Stimulated activated CD4-positive, alpha-beta T cell treated with anti-CD3 and anti-CD28 coated beads, Interleukin-1b, Interleukin-23, amount 100 ng/mL, for 1 hour (primary cell): ENCODE measurements at places on chromosomes 1 and 21.
A peak's percentile ranks its signal among the peaks of the same experiment; 100 is the strongest.

DNA sequence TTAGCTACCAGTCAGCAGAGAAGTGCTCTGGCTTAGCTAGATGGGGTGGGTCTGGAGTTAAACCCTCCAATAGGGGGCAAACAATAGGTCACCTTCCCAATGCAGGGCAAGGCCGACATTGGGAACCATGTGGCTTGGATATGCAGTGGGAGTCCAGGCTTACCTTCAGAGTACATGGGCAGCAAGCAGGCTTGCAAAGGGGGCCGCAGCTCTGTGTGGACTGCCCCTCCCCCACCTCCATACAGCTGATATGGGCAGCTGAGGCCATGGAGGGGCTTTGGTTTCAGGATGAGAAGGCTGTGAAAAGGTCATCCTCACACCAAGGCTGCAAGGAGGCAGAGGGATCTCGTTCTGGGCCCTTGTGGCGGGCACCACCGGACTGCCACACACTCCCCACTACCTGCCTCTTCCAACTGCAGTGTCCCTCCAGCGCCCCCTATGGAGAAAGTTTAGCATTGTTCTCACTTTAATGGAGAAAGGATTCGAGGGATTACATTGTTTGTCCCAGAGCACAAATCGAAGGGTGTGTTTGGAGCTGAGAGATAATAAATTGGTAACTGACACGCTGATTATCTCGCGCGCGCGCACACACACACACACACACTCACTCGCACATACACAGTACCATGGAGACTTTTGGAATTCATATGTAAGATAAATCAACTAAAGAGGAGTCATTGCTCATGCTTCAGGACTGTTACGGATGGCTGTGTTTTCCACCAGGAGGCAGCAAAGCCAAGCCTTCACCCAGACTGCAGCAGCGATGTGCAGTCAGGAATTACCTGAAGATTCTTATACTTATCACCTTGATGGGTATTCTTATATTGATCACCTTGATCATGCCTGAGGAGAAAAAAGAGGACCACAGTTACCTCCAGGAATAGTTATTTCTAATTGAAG is 7.0 kb upstream of the SMCP start:
- DNase-seq = no peak

DNA sequence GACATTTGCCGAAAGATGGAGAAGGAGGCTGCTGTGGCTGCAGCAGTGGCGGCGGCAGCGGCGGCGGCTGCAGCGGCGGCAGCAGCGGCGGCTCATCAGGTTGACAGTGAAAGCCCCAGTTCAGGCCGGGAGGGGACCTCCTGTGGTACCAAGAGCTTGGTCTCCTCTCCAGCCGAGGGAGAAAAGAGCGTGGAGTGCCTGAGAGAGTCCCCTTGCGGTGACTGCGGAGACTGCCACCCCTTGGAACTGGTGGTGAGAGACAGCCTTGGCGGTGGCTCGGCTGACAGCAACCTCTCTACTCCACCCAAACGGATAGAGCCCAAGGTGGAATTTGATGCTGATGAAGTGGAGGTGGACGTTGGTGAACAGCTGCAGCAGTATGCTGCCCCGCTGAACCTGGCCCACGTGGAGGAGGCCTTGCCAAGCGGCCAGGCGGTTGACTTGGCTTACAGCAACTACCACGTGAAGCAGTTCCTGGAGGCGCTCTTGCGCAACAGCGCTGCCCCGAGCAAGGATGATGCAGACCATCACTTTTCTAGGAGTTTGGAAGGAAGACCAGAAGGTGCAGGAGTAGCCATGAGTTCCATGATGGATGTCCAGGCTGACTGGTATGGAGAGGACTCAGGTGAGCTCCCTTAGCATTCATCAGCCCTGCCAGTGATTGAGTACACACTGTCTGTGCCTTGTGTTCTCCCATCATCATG is 6.3 kb downstream of the ZBTB8B start:
- no peak for DNase-seq

- no peak for DNase-seq
Observed at GRCh38 chr1:197787056-197787455, 11.8 kb upstream of the DENND1B start.

GRCh38 chr1:4668743-4669700 is 14.6 kb downstream of the AJAP1 start:
- DNase-seq = no peak

DNA sequence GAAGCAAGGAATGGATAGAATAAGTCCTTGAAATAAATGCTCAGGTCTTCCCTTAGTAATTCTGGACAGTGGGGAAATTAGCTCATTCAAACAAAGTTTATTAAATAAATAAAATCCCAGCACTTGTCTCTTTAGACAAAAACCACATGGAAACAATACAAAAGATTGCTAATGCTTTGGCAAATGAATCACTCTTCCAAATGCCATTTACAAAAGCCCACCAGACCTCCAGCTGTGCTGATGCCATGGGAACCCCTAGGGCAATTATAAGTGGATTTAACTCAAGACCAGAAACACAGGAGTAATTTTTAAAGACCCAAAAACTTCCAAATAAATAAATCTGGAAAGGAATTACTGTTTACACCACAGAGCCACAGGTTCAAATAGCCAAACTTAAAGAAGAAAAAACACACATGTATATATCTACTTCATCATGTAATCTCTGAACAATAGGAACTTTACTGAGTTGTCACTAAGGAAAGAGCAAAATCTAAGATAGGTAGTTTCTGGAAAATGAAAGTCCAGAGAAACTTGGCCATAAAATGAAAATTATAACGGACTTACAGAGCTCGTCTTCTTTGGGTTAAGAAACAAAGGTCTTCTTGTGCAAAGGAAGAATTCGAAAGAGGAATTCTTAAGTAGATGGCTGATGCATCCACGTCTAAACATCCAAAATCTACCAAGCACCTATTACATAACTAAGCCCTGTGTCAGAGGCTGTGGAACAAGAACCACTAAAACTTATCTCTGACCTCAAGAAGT is 399.4 kb downstream of the SMYD3 start:
- no peak for DNase-seq

DNA sequence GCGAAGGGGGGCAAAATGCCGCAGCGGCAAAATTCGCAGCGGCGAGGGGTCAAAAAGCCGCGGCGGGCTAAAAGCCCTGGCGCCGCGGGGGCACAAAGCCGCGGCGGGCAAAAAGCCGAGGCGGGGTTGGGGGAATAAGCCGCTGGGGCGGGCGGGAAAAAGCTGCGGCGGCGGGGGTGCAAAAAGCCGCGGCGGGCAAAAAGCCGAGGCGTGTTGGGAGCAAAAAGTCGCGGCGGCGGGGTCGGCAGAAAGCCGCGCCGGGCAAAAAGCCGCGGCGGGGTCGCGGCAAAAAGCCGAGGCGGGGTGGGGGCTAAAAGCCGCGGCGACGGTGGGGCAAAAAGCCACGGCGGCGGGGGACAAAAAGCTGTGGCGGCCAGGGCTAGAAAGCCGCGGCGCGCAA is 3902.5 kb downstream of the SRGAP2C start:
- DNase-seq = no peak

DNA sequence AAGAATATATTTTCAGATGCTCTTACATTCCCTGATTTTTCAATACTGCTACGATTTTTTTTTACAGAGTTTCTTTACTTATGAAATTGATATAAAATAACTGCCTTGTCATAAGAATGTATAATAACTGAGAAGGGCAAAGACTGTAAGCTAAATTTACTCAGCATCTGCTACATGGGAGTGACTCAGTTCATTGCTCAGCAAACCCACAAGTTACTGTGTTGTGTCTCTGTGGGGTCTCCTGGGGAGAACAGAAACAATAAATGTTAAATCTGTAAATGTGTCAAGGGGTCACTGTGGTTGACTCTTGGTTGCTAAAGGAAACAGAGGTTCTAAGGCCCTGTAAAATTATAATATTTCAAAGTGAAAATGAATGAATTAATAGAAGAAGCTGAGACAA is 210.3 kb upstream of the CACYBP start:
- no peak for DNase-seq

GRCh38 chr1:207851696-207852095 is 59.2 kb downstream of the CD34 start:
- no peak for DNase-seq

DNA sequence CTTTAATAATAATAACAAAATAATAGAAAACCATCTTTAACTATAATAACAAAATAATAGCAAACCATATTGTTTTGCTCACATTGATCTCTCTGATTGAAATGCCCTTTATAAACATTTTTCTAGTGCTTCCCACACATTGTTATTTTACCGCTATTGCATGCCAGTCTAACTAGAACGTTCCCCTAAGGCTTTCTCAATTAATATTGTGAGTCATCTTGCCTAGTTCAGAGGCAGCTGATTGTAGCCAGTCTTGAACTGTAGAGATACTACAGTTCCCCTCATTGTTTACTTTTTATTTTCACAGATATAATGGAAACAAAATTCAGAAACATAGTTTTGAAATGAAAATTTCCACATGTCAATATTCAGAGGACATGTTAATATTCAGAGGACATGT is 192.3 kb upstream of the ADGRL4 start:
- no peak for DNase-seq

DNA sequence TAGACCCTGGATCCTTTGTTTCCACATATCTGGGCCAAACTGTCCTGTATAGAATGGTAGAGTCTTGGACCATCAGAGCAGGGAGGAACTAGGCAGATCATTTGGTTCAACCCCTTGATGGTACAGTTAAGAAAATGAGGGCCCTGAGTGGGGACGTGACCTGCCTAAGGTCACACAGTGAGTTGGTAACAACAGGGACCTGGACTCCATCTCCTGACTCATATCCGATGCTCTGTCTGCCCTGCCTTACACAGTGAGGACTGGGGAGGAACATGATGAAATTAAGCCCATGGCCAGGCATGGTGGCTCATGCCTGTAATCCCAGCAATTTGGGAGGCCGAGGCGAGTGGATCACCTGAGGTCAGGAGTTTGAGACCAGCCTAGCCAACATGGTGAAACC is 440.2 kb downstream of the PTPRU start:
- DNase-seq = no peak

- DNase-seq = no peak
Observed at GRCh38 chr21:42782723-42783242, 96.6 kb downstream of the WDR4 start.

- DNase-seq = no peak
Observed at GRCh38 chr1:54883349-54884102, 3.5 kb downstream of the DHCR24 start.

DNA sequence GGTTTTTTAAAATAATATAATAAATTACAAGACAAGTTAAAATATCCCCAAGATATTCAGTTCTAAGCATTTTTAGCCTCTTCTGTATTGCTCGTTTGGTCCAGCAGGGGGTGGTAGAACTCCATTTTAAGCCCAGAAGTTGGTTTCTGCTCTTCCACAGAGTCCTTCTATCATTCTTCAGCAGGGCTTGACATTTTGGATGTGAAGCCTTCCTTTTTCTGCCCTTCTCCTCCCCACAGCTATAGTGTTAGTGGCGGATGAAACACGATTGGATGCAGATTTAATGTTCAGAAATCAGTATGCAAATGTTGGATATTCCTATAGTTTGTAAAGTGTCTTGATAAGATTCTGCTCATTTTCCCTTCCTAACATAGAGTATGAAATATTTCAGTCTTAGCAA is 1.4 kb downstream of the NCAM2 start:
- no peak for DNase-seq

- DNase-seq = no peak
Observed at GRCh38 chr1:234613128-234613875, 3.3 kb upstream of the IRF2BP2 start.

GRCh38 chr1:245894843-245895242 is 612.2 kb downstream of the SMYD3 start:
- no peak for DNase-seq

- peak; percentile 27 for DNase-seq
Observed at GRCh38 chr1:36285443-36286101, 20.6 kb upstream of the SH3D21 start.

GRCh38 chr1:4830707-4831106 is 176.3 kb downstream of the AJAP1 start:
- no peak for DNase-seq

DNA sequence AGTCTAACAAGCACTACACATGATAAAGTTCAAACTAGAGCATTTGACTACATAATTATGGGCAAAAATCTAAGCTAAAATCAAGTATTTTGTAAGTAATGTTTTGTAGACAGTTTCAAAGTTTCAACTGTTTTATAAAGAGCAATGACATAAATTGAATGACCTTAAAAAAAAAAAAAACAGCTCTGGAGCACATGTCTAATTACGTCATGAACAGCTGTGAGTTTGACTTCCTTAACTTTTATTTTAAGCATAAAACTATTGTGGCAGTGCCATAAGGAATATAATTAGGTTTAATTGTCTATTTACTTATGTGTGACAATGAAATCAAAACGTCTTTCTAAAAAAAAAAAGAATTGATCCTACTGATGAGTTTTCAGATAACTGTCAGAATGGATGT is 272.5 kb upstream of the LRRC7 start:
- no peak for DNase-seq

DNA sequence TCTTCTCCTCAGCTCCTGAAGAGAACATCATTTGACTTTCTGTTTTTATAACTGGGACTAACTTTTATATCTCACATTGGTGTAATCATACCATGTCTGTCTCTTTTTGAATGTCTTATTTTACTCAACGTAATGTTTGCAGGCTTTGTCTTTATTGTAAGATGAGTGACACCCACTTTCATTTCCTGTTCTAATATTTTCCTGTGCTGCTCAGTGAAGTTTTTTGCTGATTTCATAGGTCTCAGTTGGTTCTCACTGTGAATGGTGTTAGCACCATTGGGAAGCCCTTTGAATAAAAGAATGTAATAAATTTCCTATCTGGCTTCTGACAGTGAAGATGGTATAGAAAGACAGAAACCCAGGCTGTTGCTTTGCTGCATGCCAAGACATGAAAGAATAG is 84.0 kb downstream of the RAVER2 start:
- DNase-seq = no peak

GRCh38 chr1:62013264-62013663 is 181.4 kb upstream of the L1TD1 start:
- no peak for DNase-seq

DNA sequence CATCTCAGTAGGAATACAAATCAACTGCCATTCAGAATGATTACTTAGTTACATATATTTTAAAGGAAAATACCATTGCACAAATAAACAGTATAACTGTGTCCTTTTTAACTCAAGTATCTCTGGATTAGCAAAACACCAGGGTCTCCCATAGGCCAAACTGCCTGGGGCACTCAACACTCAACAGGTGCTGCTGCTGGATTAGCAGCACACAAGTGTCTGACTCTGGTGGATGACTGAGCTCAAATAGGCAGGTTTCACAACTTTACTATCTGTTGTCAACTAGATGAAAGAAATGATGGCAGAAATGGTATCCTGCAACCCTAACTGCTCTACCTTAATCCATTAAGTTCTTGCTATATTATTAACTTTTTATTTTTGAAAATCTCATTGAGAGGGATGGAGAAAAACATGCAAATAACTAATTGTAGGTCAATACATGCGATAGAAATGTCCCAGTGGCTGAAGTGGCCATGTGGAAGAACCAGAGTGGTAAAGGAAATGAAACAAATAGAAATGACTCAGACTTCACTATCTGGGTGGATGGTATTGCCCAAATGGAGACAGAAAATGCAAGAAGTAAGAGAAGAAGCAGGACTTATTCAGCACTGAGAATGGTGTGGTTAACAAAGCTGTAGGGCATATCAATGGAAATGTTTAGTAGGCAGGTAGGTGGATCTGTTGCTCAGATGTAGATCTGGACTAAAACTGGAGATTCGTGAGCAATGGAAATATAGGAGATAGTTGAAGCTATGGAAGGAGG is 90.8 kb upstream of the CCDC190 start:
- no peak for DNase-seq

- DNase-seq = no peak
Observed at GRCh38 chr1:199847021-199847420, 180.5 kb upstream of the NR5A2 start.
